Left ventricle myocardium inferior (tissue), 1 donor: ENCODE measurements at places on chromosomes 5 and 9. TPM values are rescaled to one million over a fixed set of nuclear protein-coding genes. Genes with fewer than 3 reads are reported as not detected.

The GHR gene
- total RNA-seq: 12.9 TPM

The CERCAM gene
- total RNA-seq: 8.5 TPM

The TMEFF1 gene
- not detected for total RNA-seq

The TIMD4 gene
- total RNA-seq: not detected

The BTNL3 gene
- total RNA-seq: not detected

The PIK3R1 gene
- 132 TPM for total RNA-seq

The SPINK7 gene
- total RNA-seq: not detected

DNA sequence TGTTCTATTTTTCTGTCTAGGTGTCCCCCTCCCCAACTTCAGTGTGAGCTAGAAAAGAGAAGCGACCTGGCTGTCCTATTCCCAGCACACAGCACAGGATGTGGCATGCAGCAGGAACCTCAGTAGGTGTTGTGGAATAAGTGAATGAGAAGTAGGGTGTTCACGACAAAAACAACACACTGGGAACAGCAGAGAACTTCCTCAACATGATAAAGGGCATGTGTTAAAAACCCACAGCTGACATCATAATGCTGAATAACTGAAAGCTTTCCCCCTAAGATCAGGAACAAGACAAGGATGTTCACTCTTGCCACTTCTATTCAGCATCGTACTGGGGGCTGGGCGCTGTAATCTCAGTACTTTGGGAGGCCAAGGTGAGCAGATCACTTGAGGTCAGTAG is 155.6 kb upstream of the ZNF618 start:
- H3K36me3 ChIP-seq: no peaks in the 10 kb centered on the region
- no peaks in the 10 kb centered on the region for H3K4me1 ChIP-seq
- DNase-seq: no peak
- H3K4me3 ChIP-seq: no peak overlapping the region
- no peak overlapping the region for H3K27ac ChIP-seq

- no peaks in the 10 kb centered on the region for H3K27me3 ChIP-seq
- DNase-seq: no peak
- H3K27ac ChIP-seq: no peak overlapping the region
- H3K36me3 ChIP-seq: peaks cover 42% of the 10 kb centered on the region
- no peak overlapping the region for H3K4me3 ChIP-seq
- no peaks in the 10 kb centered on the region for H3K4me1 ChIP-seq
Measured at GRCh38 chr9:32404402-32404801, 20.0 kb downstream of the ACO1 start.

- H3K27ac ChIP-seq: no peak overlapping the region
- no peaks in the 10 kb centered on the region for H3K4me1 ChIP-seq
- DNase-seq: no peak
- no peak overlapping the region for H3K4me3 ChIP-seq
- no peaks in the 10 kb centered on the region for H3K27me3 ChIP-seq
Measured at GRCh38 chr9:104177676-104178075, 83.6 kb downstream of the SMC2 start.

DNA sequence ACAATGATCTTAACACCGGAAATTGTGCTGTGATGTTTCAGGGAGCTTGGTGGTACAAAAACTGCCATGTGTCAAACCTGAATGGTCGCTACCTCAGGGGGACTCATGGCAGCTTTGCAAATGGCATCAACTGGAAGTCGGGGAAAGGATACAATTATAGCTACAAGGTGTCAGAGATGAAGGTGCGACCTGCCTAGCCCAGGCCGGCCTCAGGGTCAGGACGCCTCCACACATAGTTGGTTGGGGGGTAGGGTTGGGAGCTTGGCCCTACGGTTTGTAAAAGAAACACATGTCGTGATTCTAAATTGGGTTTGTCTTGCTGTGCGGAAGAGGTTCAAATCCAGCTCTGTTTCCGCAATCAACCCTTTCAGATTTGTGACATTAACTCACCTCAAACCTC is 6.6 kb downstream of the FCN2 start:
- no peak for DNase-seq
- no peak overlapping the region for H3K4me3 ChIP-seq
- no peaks in the 10 kb centered on the region for H3K36me3 ChIP-seq
- peaks cover 9% of the 10 kb centered on the region for H3K4me1 ChIP-seq
- H3K27me3 ChIP-seq: peaks cover 16% of the 10 kb centered on the region

GRCh38 chr9:93226819-93227218 is 42.9 kb downstream of the WNK2 start:
- no peak overlapping the region for H3K27ac ChIP-seq
- no peak overlapping the region for H3K4me3 ChIP-seq
- peaks cover 94% of the 10 kb centered on the region for H3K4me1 ChIP-seq
- DNase-seq: no peak
- H3K27me3 ChIP-seq: peaks cover 6% of the 10 kb centered on the region

DNA sequence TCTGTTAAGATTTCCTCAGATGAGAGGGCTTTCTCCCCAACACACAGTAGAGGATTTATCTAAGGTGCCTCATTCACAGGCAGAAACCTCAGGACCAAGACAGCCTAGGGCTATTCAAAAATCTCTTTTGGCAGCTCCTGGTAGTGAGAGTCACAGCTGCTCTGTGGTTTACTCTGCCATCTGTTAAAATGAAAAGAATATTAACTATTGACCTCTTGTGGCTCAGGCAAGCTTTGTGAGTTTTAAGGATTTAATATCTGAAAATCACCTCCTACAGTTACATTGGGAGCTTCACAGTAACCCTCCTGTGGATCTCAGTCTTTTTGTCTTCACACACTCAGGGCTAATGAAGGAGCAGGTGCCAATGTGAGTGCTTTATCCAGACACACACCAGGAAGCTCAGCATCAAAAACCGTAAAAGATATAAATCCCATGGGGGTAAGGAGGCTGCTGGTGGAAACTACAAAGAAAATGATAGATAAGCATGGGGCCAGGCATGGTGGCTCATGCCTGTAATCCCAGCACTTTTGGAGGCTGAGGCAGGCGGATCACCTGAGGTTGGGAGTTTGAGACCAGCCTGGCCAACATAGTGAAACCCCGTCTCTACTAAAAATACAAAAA is 29.7 kb downstream of the PPP1R2B start:
- peaks cover 9% of the 10 kb centered on the region for H3K27me3 ChIP-seq
- H3K4me1 ChIP-seq: no peaks in the 10 kb centered on the region
- H3K27ac ChIP-seq: no peak overlapping the region

- no peak overlapping the region for H3K27ac ChIP-seq
- DNase-seq: no peak
- no peak overlapping the region for H3K4me3 ChIP-seq
- no peaks in the 10 kb centered on the region for H3K36me3 ChIP-seq
- no peaks in the 10 kb centered on the region for H3K27me3 ChIP-seq
Measured at GRCh38 chr9:91126761-91127445, 234.8 kb downstream of the AUH start.

DNA sequence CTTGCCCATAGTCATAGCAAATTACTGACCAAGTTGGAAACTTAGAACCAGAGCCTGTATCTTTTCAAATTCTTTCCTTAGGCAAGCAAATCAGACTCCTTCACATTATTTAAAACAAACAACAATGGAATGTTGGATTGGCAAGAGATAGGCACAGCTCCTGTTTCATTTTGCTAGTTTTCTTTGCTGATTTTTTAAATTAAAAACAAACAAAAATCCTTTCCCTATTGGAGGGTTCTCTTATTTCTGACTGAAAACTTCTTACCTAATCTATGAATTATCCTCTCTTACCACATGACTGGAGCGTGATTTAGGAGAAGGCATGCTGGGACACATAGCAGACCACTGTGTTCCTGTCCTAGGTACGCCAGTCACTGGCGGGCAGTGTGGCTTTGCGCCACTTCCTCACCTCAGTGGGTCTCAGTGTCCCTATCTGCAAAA is 63.0 kb downstream of the TTC39B start:
- no peak overlapping the region for H3K4me3 ChIP-seq
- H3K27me3 ChIP-seq: no peaks in the 10 kb centered on the region
- no peak overlapping the region for H3K27ac ChIP-seq
- peaks cover 20% of the 10 kb centered on the region for H3K4me1 ChIP-seq
- no peak for DNase-seq
- no peaks in the 10 kb centered on the region for H3K36me3 ChIP-seq

DNA sequence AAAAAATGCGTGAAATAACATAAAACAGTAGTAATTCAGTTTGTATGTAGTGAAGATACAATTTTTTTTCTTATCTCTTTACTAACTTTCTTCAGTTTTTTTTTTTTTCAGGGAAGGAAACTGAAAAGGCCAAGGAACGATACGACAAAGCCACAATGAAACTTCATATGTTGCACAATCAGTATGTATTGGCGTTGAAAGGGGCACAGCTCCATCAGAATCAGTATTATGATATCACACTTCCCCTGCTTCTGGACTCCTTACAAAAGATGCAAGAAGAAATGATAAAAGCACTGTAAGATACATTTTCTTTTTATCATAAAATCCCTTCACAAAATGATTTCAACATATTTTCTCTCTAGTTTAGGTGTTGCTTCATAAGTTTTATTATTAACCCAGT is 120.0 kb downstream of the FER start:
- DNase-seq: no peak
- no peak overlapping the region for H3K4me3 ChIP-seq
- H3K4me1 ChIP-seq: no peaks in the 10 kb centered on the region
- peaks cover 19% of the 10 kb centered on the region for H3K36me3 ChIP-seq
- H3K27ac ChIP-seq: no peak overlapping the region

DNA sequence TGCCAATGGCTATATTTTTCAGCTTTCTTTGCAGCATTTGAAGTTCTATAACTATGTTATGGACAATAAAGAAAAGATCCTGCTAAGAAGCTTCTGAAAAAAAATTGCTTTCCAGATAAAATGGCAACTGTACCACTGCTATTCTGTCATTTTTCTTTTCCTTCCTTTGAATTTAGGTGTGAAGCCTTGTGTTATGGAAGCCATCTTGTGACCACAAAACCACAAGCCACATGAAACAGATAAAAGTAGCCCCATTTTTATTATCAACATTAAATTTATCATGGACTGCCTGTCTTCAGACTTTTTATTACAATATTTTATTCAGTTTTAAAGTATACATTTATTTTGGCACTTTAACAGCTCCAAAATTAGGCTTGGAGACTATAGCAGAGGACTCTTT is 289.9 kb upstream of the ACTBL2 start:
- H3K27me3 ChIP-seq: no peaks in the 10 kb centered on the region
- no peak for DNase-seq
- H3K36me3 ChIP-seq: no peaks in the 10 kb centered on the region
- H3K4me3 ChIP-seq: no peak overlapping the region
- no peak overlapping the region for H3K27ac ChIP-seq

DNA sequence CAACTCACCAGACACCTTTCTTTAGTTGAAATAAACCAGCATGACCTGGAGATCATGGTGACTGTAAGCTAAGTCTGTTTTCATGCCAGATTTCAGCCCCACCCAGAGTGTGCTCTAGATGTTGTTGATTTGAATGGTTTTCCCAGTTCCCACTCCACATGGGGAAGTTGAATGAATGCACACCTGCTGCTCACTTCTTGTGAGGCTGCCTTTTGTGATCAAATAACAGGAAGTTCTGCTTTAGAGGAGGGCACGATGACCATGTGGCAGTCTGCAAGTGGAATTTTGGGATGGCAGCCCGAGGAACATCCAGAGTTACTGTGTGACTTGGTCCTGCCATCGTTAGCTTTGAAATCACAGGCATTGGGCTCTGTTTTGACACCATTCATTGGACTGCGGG is 18.7 kb downstream of the SLC46A2 start:
- peaks cover 27% of the 10 kb centered on the region for H3K36me3 ChIP-seq
- H3K4me3 ChIP-seq: no peak overlapping the region
- H3K27ac ChIP-seq: no peak overlapping the region
- H3K27me3 ChIP-seq: no peaks in the 10 kb centered on the region
- no peak for DNase-seq

DNA sequence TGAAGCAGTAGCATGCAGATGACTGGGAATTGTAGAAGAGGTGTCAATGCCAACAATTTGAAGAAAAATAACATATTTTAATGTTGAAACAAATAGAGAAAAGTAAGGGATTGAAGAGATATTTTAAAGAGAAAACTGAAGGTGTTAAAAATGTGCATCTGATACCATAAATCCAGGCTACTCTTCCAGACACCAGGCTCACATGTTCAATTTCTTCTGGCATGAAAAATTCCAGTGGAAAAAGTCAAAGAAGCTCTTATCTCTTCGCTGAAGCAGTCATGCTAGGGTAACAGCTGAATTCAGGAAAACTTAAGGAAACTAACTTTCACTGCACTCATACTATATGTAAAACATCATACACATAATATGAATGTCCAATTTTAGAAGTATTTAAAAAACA is 335.0 kb downstream of the PDE4D start:
- no peaks in the 10 kb centered on the region for H3K36me3 ChIP-seq
- H3K27me3 ChIP-seq: no peaks in the 10 kb centered on the region
- H3K4me3 ChIP-seq: no peak overlapping the region
- peaks cover 8% of the 10 kb centered on the region for H3K4me1 ChIP-seq
